ENCODE measurements at places on chromosomes 1 and 21.

DNA sequence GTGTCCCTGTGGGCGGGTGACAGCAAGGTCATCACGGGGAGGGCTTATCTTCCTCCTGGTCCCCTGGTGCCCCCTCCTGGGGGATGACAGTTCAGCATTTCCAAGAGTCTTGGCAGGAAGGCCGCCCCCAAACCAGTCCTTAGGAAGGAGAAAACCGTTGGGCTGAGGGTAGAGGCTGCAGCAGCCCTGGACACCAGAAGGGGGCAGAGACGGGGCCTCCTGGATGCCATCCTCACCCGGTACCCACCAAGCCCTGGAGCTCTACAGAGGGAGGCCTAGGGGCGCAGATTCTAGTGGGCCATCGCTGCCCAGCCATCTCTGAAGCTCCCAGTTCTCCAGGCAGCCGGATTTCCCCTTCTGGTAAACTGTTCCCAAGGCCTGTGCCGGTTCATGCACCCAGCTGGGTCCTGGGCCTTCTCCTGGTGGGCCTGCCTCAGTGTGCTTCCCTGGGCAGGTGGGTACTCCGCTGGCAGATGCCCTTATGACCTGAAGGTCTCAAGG lies 14.8 kb upstream of the ZNF669 start:
- DNase-seq: no peak

- no peak for DNase-seq
Observed at GRCh38 chr1:64243757-64244080, 40.3 kb downstream of the UBE2U start.

DNA sequence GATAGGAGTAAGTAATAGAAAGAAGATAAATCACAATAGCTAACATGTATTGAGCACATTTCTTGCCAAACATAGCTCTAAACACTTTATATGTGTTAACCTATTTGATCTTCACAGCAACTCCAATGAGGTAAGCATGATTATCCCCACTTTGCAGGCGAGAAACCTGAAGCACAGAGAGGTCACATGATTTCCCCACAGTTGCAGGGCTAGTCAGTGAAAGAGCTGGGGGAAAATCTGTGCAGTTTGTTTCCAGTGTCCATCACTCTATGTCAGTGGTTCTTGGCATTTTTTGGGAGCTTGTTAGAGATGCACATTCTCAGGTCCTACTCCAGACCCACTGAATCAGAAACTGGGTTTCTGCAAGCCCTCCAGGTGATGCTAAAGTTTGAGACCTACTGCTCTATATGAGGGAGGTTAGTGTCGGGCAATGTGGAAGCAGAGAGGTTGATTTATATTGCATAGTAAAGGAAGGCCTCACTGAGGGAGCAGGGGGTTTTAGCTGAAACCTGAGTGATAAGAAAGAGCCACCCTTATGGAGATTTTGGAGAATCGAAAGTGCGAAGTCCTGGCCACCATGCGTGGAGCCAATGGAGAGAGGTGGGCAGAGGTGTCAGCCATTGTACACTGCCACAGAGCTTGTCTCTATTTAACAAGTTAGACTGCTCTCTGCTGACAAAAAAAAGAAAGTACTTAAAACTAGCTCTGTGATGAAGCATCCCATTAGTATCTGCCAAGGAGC lies 20.9 kb downstream of the MCOLN3 start:
- peak; percentile 18 for DNase-seq

- no peak for DNase-seq
Observed at GRCh38 chr1:109782514-109782913, 18.8 kb upstream of the EPS8L3 start.

- no peak for DNase-seq
Observed at GRCh38 chr21:45073301-45074047, 906 bp upstream of the ADARB1 start.

- DNase-seq: no peak
Observed at GRCh38 chr1:92572520-92572919, 85.8 kb upstream of the GFI1 start.

- no peak for DNase-seq
Observed at GRCh38 chr1:59215766-59216291, 81.1 kb upstream of the FGGY start.

GRCh38 chr1:111691886-111692285 lies 47.3 kb downstream of the INKA2 start:
- DNase-seq: no peak

DNA sequence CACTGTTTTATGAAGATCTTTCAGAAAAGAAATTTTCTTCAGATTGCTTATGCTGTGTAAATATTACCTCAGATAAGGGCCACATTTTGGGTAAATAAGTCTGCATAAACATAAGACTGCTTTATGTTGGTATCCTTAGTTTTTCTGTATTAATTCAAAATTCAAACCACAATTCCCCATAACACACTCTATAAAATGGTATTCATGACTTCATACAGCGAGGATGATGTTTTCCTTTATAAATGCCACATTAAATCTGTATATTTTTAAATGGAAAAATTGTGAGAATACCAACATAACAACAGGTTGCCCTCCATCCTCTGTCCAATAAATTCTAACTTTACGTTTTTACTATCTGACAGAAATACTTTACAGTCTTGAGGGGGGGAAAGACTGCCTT lies 248.7 kb upstream of the CXADR start:
- no peak for DNase-seq

- no peak for DNase-seq
Observed at GRCh38 chr1:63817152-63817667, 43.4 kb downstream of the ROR1 start.

GRCh38 chr1:53340660-53341520 lies 13.0 kb upstream of the LRP8 start:
- DNase-seq: no peak

GRCh38 chr1:28926629-28927265 lies 12.4 kb downstream of the EPB41 start:
- no peak for DNase-seq

DNA sequence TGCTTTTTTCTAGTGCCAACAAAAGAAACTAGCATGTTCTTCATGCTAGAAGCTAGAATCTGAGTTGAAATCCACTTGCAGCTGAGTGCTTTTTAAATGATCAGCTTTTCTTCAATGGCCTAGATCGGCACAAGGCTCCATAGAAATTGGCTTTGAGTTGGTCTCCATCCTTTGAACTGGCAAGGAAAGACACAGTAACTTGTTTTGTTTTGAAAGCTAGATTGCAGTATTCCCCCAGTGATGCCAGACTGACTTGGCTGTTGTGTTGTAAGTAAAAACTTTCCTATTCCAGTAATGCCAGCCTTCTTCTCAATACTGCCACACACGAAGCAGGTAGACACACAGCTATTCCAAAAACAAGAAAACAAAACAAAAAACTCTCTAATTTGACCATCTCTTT lies 139.1 kb downstream of the FMN2 start:
- DNase-seq: no peak

GRCh38 chr21:26833460-26833939 lies 11.7 kb downstream of the ADAMTS1 start:
- DNase-seq: no peak

DNA sequence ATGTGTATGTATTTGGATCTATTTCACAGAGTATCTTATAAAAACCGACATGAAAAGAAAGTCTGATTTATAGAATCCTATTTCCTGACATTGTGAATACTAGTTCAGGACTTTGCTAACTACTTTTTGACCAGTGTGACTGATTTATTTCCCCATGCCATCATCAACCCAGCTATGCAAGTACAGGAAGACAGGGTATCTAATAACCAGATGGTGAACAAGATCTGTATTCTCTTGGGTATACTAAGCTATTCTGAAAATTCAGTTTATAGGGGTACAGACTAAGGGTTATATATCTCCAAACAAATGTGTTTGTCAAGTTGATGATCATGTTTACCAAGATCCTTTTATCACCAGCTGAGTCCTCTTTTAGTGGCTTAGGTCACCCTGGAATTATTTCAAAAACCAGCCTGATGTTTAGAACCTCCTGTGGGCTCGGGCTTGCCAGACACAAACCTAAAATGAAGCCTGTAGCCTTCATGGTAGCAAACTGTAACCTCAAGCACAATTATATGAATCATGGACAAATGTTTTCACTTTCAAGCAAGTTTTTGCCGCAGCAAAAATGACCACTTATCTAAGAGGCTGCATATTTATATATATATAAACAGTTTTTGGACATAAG lies 185.1 kb downstream of the FGGY start:
- no peak for DNase-seq

- no peak for DNase-seq
Observed at GRCh38 chr21:28683982-28684752, 308.5 kb downstream of the LTN1 start.

DNA sequence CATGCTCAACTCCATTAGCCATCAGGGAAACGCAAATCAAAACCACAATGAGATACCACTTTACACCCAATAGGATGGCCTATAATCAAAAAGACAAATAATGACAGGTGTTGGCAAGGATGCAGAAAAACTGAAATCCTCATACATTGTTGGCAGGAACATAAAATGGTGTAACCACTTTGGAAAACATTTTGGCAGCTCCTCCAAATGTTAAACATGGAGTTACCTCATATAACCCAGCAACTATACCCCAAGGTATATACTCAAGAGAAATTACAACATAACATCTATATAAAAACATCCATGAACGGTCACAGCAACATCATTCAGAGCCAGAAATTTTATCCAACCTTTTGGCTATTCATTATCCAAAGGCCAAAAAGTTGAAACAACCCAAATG lies 11.6 kb downstream of the EIF4G3 start:
- DNase-seq: no peak

DNA sequence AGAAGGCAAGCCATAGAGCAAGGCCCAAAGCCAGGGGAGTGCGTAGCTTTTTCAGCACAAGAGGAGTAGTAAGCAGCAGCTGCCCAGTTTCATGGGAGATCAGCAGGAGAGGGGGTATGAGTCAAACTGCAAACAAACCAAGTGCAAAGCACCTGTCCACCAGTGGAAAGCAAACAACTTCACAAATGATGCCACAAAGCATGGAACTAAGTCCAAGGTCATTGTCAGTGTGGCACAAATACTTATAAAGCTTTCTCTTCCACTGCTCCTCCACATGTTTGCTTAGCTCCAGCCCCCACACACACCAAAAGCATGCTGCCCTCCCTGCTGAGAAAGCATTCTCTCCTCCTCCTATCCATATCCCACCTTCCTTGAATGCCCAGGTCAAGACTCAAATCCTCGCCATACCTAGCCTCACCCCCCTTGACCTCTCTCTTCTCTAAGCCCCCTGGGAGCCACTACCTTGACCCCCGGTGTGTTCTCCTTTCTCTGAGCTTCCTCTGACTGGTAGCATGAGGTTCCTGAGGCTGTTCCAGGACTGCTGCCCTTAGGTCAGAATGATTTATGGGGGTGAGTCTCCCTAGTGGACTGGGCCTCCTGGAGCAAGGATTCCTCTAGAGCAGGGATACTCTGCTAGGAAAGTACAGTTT lies 70.4 kb downstream of the DMAP1 start:
- DNase-seq: no peak

- DNase-seq: peak; percentile 62
Observed at GRCh38 chr1:185244015-185244747, 72.9 kb downstream of the IVNS1ABP start.

DNA sequence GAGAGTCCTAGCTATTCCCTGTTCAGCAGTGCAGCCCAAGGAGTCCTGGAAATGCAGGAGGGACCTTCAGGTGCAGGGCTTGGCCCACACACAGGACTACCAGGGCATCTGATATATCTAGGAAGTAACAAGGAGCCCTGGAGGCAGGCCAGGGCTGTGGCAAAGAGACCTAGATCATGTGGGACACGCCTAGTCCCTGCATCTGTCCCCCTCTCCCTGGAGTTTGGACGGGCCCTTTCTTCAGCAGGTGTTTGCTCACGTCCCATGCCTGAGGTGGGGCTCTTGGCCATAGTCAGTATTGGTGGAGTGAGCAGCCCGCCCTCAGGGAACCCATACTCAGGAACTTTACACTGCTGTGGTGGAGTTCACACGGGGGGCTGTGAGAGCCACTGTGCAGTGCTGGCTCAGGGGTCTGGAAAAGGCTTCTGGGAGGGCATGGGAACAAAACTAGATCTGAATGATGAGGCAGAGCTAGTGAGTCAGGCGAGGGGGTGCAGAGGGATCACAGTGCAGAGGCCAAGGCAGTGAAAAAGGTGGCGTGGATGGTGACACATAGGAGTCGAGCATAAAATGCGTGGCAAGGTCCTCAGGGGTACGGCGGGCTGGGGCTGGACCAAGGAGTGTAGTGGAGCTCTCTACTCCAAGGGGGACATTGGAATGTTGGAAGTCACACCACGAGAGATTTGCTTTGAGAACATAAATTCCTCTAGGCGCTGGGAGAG lies 25.6 kb downstream of the TMEM53 start:
- DNase-seq: no peak

Measured in activated CD8-positive, alpha-beta memory T cell treated with anti-CD3 and anti-CD28 coated beads, Interleukin-2, amount 50 U/mL, for 4 hours (primary cell).